Activated naive CD4-positive, alpha-beta T cell treated with Interleukin-2 at 50 U/mL for 16 hours (primary cell): ENCODE measurements at places on chromosomes 1 and 21.

- DNase-seq = no peak
Observed at GRCh38 chr1:83999316-83999819, 436 bp upstream of the TTLL7 start.

- no peak for DNase-seq
Observed at GRCh38 chr1:226825037-226825745, 45.2 kb upstream of the PSEN2 start.

- no peak for DNase-seq
Observed at GRCh38 chr21:14046401-14046800, 164.4 kb downstream of the LIPI start.

GRCh38 chr1:234755449-234755863, 145.5 kb upstream of the IRF2BP2 start:
- no peak for DNase-seq

DNA sequence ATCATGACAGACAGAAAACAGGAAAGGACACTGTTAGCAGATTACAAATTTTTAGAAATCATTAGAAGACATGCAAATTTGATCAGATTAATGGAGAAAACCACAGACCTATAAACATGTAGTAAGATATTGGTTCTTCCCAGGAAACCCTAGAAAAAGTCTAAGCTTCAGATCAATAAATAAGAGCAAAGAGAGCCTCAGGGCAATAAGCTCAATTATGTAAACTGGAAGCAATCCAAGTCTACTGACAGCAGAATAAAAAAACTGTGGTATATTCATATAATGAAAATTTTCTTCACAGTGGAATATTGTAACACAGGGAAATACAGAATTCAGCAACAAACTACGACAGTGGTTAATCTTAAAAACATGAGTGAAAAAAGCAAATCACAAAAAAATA, 36.3 kb downstream of the NRDC start:
- no peak for DNase-seq
